Stimulated activated CD4-positive, alpha-beta T cell treated with anti-CD3 and anti-CD28 coated beads, Interleukin-2, amount 100 ng/mL, for 48 hours (primary cell): ENCODE measurements at places on chromosomes 6 and 20.
A peak's percentile ranks its signal among the peaks of the same experiment; 100 is the strongest.

DNA sequence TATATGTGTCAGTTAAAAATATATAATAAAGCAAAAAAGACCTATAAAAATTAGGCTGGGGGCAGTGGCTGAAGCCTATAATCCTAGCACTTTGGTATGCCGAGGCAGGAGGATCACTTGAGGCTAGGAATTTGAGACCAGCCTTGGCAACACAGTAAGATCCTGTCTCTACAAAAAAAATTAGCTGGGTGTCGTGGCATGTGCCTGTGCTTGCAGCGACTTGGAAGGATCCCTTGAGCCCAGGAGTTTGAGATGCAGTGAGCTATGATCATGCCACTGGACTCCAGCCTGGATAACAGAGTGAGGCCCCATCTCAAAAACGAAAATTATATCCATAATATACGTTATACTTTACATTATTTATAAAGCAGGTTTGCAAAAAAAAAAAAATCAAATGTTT, 20.7 kb downstream of the TRDN start:
- DNase-seq = no peak

- no peak for DNase-seq
Observed at GRCh38 chr20:57176842-57177241, 89.6 kb downstream of the BMP7 start.

GRCh38 chr6:30679765-30680535, 6.5 kb downstream of the PPP1R18 start:
- no peak for DNase-seq

- DNase-seq = no peak
Observed at GRCh38 chr6:85754894-85755293, 112.2 kb upstream of the SYNCRIP start.

DNA sequence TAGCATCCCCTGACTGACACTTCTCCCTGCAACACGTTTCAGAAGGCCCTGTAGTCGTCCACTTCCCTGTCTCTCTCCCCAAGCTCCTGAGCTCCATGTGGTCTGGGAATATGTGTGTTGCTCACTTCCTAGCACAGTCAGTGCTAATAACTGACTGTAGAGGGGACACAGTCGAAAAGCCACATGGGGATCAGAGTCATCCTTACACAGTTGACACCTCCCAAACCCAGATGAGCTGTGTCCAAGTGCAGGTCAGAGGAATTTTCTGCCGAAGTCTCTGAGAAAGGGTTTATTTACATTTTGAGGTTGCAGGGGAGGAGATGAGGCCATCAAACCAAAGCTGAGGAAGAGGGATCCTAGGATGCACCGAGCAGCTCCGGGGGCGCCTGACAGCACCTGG, 3.5 kb upstream of the ADAM33 start:
- no peak for DNase-seq

GRCh38 chr20:47221036-47221625, 135.4 kb downstream of the ZMYND8 start:
- no peak for DNase-seq

- peak; percentile 60 for DNase-seq
Observed at GRCh38 chr6:105424175-105424783, 21.4 kb upstream of the PREP start.

DNA sequence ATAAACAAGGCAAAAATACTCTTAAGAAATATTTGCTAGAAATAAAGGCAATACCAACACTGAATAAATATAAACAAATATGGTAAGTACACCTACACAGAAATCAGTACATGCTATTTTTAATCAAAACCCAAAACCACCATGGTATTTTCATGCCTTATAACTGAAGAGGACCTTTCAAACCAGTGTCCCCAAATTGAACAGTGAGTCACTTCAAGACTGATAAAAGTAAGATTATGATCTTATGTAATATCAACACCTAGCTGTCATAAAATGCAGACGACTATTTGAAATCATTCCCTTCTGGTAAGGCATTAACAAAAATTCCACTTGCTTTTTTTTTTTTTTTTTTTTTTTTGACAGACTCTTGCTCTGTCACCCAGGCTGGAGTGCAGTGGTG, 156.8 kb upstream of the RUNX2 start:
- DNase-seq = no peak

GRCh38 chr6:13409991-13410390, 77.4 kb downstream of the GFOD1 start:
- DNase-seq = no peak

- DNase-seq = no peak
Observed at GRCh38 chr6:141521440-141521839, 611.3 kb upstream of the GJE1 start.

DNA sequence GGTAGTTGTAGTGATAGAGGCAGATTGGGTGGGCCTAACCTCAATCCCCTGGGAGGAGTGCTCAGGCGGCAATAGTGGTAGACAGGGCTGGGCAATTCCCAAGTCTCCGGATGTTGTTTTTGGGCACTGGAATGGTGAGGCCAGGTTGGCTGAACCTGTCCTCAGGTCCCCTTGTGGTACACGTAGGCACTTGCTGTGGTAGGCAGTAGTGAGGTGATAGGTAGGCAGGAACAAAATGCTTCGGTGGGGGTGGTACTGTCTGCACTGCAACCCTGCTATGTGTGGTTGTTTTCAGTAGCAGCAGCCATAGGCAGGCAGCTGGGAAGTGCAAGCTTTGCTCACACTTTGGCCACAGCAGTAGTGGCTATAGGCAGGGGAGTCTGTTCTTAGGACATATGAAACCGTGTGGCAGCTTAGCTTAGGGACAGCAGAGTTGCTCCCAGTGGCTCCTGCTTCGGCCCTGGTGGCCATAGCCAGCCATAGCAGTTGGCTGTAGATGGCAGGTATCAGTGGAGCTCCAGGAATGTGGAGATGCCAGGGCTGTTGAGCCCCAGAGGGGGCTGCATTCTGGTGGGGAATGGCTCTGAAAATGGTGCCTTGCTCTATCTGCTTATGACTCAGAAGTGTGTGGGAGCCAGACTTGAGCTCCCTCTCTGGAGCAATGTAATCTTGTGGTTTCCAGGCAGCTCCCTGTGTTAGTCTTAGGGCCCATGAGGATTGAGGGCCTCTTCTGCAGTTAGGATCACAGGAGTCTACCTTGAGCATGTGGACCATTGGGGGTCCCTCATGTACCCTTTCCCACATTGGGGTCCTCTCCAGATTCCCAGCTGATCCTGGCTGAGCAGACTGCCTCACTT, 241.8 kb upstream of the BMP2 start:
- no peak for DNase-seq

- no peak for DNase-seq
Observed at GRCh38 chr6:5412017-5412416, 150.7 kb downstream of the FARS2 start.

DNA sequence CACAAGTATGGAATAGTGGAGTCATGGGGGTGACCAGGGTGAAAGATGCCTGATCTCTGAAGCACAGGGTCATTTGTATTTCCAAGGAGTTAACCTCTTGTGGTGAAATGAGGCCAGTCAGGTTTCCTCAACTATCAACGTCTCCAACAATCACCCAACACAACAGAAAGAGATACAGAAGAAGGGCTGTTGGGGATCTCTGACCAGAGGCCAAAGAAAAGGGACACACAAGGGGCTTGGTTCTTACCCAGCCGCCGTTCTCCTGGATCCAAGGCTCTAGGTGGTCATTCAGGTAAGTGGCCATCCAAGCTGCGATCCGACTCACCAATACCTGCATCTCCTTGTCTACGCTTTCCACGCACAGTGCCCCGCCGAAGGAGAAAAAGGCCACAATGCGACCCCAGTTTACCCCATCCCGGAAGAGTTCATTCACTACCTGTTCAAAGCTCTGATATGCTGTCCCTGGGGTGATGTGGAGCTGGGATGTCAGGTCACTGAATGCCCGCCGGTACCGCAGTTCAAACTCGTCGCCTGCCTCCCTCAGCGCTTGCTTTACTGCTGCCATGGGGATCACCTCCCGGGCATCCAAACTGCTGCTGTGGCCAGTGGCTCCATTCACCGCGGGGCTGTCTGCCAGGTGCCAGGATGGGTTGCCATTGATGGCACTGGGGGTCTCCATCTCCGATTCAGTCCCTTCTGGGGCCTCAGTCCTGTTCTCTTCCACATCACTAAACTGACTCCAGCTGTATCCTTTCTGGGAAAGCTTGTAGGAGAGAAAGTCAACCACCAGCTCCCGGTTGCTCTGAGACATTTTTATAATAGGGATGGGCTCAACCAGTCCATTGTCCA, 1.0 kb downstream of the BCL2L1 start:
- peak; percentile 19 for DNase-seq

DNA sequence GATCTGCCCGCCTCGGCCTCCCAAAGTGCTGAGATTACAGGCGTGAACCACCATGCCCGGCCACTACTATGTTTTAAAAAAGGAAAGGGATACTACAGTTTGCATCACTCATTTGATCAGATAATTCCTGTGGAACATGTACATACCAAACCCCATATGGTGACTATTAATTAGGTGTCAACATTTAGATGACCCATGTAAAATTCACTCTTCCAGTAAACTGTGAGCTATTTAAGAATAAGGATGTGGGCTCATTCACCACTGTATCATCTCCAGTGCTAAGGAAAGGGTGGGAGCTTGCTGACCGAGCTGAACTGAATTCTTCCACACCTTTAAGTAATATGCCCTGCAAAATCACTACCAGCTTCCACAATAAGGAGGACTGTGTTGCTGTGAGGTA, 127.5 kb downstream of the BTBD9 start:
- DNase-seq = no peak

DNA sequence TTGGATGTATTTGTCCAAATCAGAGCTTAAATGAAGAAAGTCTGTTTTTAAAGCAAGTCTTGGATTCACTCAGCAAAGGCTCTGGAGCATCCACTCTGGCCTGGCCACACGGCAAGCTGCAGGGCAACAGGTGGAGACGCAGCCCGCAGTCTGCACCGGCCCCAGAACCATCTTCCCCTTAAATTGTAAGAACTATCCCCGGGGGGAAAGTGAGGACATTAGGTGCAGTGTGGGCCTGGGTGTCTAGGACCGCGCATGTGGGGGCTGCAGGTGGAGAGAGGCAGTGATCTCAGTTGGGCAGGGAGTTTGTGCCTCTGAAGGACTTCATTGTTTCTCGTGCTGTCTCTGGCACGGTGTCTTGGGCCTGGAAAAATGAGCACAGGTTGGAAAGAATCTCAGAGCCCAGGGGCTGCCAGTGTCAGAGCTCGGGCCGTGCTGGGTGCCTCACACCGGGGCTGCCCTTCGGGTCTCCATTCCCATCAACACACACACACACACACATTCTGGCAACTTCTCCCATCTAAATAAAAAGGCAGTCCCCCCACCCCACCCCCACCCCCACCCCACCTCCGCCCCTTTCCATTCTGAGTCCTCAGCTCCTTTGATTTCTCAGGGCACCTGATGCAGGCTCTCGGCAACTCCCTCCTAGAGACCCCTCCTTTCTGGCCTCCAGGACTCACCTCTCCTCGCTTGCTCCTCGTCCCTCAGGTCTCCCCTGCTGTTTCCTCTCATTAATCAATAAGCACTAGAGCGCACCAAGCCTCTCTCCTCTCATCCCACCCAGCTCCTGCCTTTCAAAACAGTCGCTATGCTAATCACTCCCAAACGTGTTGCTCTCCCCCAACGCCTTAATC, 48.4 kb downstream of the FOXF2 start:
- no peak for DNase-seq

DNA sequence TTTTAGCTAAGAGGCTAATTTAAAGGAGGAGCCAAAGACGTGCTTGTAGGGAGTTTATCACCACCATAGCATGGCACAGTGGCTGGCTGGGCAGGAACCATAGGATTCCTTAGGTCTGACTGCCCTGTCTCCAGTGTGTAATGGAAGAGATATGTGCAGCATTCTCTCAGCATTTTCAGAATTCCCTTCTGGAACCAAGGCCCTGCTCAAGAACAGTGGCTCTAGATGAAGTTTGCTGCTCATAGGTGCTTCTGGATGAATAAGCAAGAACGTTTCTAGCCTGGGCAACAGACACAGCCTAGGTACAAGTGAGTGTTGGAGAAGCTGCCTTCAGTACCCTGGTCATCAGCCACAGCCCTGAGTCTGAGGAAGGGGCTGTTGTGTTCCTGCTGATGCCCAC, 69.1 kb downstream of the LCA5 start:
- no peak for DNase-seq

DNA sequence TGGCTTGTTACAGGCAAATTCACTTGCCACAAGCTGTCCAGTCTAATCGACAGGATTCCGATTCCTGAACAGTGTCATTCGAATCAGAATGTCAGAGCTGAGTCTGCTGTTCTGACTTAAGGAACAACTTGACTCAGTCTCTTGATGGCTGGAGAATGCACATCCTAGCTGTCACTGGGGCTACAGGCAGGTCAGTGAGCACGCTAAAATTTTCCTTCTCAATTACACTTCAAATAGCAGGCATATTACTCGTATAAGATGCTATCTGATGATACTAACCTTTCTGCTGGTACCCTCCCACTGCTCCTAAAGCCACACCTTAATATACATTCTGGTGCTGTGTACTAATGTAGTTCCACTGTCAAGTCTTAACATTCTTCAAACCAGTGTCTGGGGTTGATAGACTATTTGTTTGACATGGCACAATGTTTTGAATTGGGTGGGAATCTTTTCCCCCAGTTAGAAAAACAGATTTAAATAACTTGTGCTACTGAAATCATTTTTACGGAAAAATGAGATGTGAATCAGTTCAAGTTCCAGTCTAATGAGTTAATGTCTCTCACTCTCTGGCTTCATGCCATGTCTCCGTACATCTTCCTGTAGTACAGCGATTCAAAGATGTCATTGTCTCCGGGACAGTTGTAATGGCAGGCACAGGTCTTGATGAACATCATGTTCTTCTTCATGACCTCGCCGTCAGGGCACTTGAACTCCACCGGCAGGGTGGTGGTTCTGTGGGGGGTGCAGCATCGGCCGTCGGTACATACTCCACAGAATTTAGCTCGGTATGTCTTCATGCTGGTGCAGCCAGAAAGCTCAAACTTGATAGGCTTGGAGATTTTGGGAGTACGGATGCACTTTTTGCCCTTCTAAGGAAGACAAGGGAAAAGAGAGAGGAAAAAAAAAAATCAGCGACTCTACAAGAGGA, 2.2 kb downstream of the CCN2 start:
- DNase-seq = no peak

DNA sequence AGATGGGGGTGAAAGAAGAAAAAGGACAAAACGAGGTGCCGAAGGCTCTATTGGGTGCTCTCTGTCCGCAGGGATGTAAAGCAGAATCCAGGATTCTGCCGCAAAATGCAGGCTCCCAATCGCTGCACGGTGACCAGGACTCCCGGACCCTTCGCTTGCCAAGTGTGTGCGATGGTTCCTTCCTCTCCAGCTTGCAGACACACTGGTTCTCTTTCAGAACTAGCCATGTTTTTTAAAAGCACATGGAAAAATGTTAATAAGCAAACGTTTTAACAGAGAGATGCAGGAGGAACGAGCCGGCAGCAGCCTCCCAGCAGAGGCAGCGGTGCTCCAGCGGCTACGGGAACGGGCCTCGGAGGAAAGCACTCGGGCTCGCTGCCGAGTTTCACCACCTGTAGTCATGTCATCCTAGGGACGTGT, 59.6 kb downstream of the ZNF831 start:
- no peak for DNase-seq
